Right kidney (tissue), 9 donors: ENCODE measurements at places on chromosomes 7 and 10.

DNA sequence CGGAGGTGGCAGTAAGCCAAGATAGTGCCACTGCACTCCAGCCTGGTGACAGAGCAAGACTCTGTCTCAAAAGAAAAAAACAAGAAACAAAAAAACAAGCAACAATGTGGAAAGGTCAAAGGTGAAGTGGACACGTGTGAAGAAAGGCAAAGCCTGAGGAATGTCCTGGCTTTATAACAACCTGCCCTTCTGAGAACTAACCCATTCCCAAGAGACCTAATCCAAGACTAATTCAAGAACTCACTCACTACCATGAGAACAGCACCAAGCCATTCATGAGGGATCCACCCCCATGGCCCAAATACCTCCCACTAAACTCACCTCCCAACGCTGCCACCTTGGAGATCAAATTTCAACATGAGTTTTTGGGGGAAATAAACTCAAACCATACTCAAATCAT, 47.5 kb upstream of the KIF5B start:
- DNase-seq: no peak

GRCh38 chr7:75045881-75046280, 27.7 kb downstream of the RCC1L start:
- DNase-seq: no peak

DNA sequence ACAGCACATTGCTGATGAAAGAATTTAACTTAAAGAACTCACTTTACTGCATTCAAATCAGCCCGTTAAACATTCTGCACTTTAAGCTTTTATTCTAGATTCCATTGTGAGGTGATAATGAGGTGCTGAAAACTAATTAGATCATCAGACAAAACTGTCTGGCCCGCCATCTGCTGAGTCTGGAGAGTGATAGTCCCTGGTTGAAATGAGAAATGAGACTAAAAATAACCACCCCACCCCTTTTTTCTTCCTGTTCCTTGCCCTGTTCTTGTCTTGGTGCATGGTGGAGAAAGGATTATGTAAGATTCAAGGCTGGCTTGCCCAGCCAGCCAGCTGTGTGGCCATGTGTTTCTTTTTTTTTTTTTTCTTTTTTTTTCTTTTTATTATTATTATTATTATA, 277.0 kb upstream of the COBL start:
- DNase-seq: no peak

DNA sequence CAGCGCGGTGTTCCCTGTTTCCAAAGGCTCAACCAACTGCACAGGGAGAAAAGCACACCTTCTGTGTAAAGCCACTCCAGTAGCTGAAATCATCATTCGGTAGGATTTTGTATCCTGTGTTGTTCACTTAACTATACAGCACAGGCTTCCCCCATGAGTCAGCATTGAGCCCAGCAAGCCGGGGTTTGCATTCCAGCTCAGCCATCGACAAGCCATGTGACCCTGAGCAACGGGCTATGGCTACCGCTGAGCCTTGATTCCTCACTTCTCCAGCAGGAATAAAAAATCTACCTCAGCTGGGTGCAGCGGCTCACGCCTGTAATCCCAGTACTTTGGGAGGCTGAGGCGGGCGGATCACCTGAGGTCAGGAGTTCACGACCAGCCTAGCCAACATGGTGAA, 44.1 kb upstream of the ATP6V0A4 start:
- DNase-seq: no peak

GRCh38 chr10:110643653-110644597, at the start of gene RBM20:
Gene RBM20 (plus strand): TSS chr10:110644336. CDS start chr10:110644455, 119 bp downstream.
- peak; percentile 87 for DNase-seq
